Cardiac septum (tissue), 1 donor: ENCODE measurements at places on chromosomes 16 and 17. TPM values are rescaled to one million over a fixed set of nuclear protein-coding genes. Genes with fewer than 3 reads are reported as not detected.

DNA sequence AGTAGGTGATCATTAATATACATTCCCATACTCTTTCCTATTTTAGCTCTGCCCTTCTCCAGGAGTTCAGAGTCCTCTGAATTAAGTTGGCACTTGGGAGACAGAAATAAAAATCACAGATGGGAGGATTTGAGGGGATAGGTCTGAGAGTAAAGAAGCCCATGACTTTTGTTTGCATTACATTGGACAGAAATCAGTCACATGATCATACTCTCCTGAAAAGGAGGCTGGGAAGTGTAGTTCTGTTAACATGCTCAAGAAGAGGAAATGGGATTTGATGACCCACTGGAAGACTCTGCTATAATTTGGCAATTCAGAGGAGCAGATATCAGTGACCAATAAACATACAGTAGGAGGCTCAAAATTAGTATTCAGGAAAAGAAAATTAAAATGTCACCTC lies 674.9 kb upstream of the C16orf82 start:
- no peak for DNase-seq

DNA sequence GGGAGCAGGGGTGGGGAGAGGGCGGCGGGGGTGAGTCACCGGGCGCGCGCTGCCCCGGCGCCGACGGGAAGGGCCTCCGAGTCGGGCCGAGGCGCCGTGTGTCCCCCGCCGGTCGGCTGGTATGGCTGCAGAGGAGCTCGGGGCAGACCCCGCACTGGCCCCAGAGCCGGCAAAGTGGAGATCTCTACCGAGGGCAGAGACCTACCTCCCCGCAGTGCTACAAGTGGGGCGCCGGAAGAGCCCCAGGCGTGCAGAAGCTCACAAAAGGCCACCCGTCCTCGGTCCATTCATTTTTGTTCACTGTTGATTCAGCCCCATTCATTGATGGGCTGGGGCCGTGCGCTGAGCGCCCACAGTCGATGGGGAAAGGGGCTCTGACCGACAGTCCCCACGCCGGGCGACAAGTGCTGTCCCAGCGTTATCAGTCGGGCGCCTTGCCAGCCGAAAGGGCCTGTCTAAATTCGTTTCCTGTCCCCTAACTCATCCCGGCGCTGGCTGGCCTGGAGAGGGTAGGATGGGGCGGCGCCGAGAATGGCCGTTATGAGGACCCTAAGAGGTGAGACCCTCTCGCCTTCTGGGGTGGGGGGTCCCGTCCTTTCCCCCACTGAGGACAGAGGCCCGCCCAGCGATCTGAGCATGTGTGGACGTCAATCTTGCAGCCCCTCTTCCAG lies 709 bp upstream of the ENO3 start:
- peak; percentile 88 for DNase-seq

GRCh38 chr16:74463888-74464287 lies 42.6 kb upstream of the CLEC18B start:
- DNase-seq: no peak

DNA sequence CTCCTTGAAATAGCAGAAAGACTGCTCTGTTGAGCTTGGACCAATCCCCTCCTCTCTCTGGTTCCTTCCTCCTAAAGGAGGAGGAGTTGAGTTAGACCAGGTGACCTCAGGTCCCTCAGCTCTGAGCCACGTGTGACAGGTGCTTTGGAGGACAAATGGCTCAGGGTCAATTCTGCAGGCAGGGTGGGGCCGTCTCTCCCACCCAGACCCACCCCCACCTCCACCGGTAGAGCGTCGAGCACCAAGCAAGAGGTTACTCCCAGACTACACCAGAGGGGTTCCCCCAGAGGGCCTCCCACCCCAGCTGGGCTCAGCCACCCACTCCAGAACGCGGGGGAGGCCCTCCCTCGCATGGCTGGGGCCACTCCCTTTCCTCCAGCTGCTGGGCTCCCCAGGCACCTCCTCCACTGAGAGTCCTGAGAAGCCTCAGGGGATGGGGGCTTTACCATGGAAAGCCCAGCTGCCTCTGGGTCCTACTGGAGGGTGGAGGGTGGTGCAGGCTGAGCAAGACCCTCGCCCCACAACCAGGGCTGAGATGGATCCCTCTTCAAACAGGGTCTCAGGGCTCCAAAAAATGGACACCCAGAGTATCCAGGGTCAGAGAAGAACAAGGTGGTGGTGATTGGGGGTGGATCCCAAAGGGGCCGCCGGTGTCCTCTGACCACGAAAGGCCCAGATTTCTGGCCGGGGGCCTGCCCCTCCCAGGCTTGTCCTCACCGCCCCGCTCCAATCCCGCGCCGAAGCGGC lies 7.6 kb downstream of the MYO1C start:
- no peak for DNase-seq

GRCh38 chr17:43823350-43824084 lies 9.4 kb downstream of the MPP3 start:
- DNase-seq: no peak

DNA sequence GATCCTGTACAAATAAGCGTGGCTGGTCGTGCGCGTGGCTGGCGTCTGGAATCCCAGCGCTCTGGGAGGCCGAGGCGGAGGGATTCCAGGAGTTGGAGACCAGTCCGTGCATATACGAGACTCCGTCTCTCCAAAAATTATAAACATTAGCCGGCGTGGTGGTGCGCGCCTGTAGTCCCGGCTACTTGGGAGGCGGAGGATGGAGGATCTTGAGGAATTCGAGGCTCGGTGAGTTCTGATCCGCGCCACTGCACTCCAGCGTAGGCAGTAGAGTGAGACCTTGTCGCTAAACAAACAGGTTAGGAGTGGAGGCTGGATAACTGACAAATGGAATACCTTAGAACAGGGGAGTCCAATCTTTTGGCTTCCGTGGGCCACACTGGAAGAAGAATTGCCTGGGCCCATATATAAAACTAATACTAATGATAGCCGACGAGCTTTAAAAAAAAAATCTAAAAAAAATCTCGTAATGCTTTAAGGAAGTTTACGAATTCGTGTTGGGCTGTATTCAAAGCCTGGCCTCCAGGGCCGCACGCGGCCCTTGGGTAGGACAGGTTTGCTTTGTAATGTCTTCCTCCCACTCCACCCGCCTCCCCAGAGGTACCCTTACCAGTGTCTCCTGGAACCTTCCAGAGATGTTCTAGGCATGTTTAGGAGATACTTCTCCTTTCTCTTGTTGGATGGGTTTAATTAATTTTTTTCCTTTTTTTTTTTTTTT lies 909 bp upstream of the RSL1D1 start:
- DNase-seq: no peak

DNA sequence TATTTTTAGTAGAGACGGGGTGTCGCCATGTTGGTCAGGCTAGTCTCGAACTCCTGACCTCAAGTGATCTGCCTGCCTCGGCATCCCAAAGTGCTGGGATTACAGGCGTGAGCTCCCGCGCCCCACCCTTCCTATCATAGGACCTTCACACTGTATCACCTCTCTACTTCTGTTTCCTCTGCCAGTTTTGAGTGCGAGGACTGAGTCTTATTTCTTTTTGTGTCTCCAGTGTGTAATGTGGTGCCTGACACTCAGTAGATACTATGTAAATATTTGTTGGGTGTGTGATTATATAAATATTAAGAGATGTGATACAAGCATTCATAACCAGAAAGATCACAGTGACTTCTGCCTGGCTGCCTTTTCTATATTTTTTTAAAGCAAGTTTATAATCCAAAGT lies 10.5 kb downstream of the PRKCA start:
- no peak for DNase-seq

DNA sequence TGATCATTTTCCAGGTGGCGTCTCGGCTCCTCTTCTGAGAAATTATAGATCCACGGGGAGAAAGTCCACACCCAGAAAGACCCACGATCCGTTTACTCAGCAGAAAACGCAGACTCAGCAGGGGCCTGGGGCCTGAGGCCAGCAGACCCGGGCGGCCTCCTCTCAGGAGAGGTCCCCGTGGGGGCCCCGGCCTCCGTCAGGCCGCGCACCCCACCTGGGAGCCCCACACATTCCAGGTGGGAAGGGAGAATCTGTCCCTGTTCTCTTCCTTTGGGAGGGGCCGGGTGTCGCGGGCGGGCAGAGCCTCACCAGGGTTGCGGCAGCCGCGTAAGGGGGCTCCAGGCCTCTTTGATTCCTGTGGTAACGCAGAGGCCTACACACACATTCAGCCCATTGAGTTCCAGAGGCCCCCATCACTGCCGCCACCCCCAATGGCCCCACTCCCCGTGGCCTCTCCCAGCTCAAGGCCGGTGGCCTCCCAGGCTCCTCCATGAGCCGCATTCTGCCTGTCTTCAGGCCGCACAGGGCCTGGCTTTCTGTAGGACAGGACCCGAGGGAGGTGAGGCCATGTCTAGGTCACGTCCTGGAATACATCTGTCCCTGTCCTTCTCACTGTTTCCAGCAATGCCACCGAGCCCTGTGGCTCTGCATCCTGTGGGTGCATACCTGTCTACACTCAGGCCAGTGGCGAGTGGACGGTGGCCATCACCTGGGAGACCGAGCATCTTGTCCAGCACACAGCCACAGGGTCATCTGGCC lies 1.6 kb upstream of the IGFALS start:
- no peak for DNase-seq

GRCh38 chr17:62975206-62975605 lies 9.2 kb downstream of the TANC2 start:
- DNase-seq: no peak

- no peak for DNase-seq
Measured at GRCh38 chr16:58661199-58661830, 23.3 kb downstream of the SLC38A7 start.

DNA sequence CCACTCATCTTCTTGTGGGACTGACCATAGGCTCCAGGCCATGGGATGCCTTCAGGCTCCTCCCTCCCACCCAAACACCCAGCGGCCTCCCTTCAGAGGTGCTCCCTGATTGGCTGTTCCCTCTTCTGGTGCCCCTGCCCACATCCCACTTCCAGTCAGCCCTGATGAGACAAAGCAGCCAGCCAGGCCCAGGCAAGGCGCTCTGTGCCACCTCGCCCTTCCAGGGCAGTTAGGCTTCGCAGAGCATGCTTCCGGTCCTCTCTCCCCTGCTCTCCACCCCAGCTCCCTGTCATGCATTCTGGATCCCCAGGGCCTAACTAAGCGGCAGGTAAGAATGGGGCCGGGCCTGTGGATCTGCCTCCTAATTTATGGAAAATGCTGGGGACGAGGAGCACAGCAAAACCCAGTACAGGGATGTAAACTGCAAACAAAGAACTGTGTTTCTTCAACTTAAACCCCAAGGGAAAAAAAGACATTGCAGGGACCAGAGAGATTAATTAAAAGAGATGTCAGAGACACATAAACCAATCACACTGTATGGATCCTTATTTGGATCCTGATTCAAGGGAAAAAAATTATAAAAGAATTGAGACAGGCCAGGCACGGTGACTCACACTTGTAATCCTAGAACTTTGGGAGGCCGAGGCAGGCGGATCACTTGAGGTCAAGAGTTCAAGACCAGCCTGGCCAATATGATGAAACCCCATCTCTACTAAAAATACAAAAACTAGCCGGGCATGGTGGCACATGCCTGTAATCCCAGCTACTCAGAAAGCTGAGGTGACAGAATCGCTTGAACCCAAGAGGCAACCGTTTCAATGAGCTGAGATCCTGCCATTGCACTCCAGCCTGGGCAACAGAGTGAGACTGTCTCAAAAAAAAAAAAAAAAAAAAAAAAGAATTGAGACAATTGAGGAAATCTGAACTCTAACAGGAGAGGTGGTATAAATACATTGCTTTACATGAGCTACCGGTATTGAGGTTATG lies 26.0 kb downstream of the ZDHHC7 start:
- DNase-seq: peak; percentile 63

DNA sequence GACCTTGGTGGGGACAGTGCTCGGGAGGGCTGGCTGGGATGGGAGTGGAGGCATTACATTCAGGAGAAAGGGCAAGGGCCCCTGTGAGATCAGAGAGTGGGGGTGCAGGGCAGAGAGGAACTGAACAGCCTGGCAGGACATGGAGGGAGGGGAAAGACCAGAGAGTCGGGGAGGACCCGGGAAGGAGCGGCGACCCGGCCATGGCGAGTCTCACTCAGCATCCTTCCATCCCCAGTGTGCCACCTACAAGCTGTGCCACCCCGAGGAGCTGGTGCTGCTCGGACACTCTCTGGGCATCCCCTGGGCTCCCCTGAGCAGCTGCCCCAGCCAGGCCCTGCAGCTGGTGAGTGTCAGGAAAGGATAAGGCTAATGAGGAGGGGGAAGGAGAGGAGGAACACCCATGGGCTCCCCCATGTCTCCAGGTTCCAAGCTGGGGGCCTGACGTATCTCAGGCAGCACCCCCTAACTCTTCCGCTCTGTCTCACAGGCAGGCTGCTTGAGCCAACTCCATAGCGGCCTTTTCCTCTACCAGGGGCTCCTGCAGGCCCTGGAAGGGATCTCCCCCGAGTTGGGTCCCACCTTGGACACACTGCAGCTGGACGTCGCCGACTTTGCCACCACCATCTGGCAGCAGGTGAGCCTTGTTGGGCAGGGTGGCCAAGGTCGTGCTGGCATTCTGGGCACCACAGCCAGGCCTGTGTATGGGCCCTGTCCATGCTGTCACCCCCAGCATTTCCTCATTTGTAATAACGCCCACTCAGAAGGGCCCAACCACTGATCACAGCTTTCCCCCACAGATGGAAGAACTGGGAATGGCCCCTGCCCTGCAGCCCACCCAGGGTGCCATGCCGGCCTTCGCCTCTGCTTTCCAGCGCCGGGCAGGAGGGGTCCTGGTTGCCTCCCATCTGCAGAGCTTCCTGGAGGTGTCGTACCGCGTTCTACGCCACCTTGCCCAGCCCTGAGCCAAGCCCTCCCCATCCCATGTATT lies 1.1 kb downstream of the CSF3 start:
- DNase-seq: no peak

GRCh38 chr17:45234641-45235415 lies 13.1 kb downstream of the FMNL1 start:
- DNase-seq: no peak

RCVRN gene
- total RNA-seq: 0.70 TPM

PMP22 gene
- 91.8 TPM for total RNA-seq

ELMO3 gene
- 0.92 TPM for total RNA-seq

RTN4RL1 gene
- 0.32 TPM for total RNA-seq

CCDC200 gene
- not detected for total RNA-seq

CES5A gene
- not detected for total RNA-seq

ASB16 gene
- total RNA-seq: 8.9 TPM
